Cardiac muscle cell (in vitro differentiated cells and primary cell): ENCODE measurements at places on chromosomes 5 and 9. TPM values are rescaled to one million over a fixed set of nuclear protein-coding genes. Genes with fewer than 3 reads are reported as not detected.

The PRLR gene
- 0.06 and 0.46 TPM in 2 replicates for total RNA-seq

The SH2D3C gene
- 3.5 and 9.9 TPM in 2 replicates for total RNA-seq

The LRRC70 gene
- 0.14 and 0.54 TPM in 2 replicates for total RNA-seq

The ENHO gene
- total RNA-seq: 3.9 and 7.6 TPM in 2 replicates

The NUDT12 gene
- total RNA-seq: 9.1 and 18.3 TPM in 2 replicates

The IFNA21 gene
- total RNA-seq: not detected in 2 replicates

The SARDH gene
- total RNA-seq: 10.8 and 16.9 TPM in 2 replicates

The NTRK2 gene
- 1.3 and 2.5 TPM in 2 replicates for total RNA-seq

The SLC35D2 gene
- total RNA-seq: 22.1 and 25.7 TPM in 2 replicates

The LCN15 gene
- total RNA-seq: 0.32 and 0.77 TPM in 2 replicates

The WDR31 gene
- total RNA-seq: 2.2 and 4.1 TPM in 2 replicates

The SLC46A2 gene
- not detected in 2 replicates for total RNA-seq

The WDR38 gene
- not detected in 2 replicates for total RNA-seq

The MZB1 gene
- total RNA-seq: 2.3 and 5.3 TPM in 2 replicates

The MLANA gene
- not detected in 2 replicates for total RNA-seq

The RANBP17 gene
- 16.8 and 20.0 TPM in 2 replicates for total RNA-seq

DNA sequence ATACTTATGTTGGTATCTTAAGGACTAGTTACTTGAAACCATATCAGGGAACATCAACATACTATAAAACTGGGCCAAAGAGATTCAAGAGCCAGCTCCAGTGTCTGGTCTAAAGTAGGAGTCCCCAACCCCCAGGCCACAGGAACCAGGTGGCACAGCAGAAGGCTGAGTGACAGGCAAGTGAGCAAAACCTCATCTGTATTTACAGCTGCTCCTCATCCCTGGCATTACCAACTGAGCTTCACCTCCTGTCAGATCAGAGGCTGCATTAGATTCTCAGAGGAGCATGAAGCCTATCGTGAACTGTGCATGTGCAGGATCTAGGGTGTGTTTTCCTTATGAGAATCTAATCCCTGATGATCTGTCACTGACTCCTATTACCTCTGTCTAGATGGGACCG lies 581.6 kb upstream of the CDH9 start:
- no peak for DNase-seq

DNA sequence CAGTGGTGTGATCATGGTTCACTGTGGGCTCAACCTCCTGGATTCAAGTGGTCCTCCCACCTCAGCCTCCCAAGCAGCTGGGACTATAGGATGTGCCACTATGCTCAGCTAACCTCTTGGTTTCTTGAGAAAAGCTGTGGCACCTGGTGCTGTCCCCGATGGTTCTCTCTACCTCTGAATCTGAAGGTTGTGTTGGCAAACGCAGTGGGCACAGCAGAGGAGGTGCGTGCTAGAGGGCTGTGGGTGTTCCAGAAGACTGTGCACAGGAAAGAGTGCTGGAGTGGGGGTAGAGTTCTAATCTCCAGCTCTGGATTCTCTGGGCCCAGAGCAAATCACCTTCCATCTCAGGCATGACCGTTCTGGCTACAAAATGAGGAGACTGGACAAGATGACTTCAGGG lies 12.5 kb downstream of the RGS3 start:
- DNase-seq: no peak

DNA sequence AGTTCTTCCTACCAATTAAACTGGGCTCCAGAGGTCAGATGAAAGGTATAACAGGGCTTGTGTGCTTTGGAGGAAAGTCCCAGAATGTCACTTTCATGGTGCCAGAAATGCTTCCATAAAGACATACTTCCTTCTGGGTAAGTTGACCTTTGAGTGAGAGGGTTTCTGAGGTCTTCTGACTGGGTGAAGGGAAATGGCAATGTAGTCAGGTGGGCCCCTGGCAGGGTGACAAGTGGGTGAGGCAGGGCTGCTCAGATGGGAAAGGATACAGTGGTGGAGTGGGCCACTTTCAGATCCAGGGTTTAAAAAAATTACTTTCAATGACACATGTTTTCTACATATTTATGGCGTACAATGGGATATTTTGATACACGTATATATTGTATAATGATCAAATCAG lies 136.5 kb upstream of the PITX1 start:
- no peak for DNase-seq

GRCh38 chr5:148827723-148828122 lies 1.3 kb downstream of the ADRB2 start:
- no peak for DNase-seq

GRCh38 chr5:127891942-127892341 lies 188.8 kb downstream of the CCDC192 start:
- DNase-seq: peak; percentile 23

DNA sequence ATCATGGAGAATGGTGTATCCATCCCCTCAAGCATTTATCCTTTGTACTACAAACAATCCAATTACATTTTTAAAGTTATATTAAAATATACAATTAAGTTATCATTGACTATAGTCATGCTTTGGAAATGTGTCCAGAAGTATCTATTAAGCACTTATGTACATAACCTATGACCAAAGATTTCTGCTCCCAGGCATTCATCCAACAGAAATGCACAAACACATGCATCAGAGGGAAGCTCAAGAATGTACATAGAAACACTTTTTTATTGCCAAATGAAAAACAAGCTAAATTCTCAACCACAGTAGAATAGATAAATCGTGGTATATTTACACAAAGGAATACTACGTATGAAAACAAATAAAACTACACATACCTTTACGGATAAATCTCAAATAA lies 700.5 kb upstream of the ZNF608 start:
- DNase-seq: peak; percentile 74

DNA sequence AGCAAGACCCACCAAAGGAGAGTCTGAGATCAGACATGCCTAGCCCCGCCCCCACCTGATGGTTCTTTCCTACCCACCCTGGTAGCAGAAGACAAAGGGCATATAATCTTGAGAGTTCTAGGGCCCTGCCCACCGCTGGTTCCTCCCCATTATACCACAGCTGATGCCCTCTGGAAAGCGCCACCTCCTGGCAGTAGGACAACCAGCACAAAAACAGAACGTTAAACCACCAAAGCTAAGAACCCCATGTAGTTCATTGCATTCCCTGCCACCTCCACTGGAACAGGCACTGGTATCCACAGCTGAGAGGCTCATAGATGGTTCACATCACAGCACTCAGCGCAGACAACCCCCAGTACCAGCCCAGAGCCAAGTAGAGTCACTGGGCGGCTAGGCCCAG lies 81.2 kb upstream of the TRPC7 start:
- DNase-seq: no peak

- peak; percentile 21 for DNase-seq
Observed at GRCh38 chr5:181217803-181218062, 5.3 kb upstream of the TRIM41 start.

- DNase-seq: no peak
Observed at GRCh38 chr9:115551396-115551795, 433.4 kb upstream of the TNC start.

- DNase-seq: peak; percentile 34
Observed at GRCh38 chr9:136994888-136995230, 1.5 kb downstream of the CLIC3 start.

DNA sequence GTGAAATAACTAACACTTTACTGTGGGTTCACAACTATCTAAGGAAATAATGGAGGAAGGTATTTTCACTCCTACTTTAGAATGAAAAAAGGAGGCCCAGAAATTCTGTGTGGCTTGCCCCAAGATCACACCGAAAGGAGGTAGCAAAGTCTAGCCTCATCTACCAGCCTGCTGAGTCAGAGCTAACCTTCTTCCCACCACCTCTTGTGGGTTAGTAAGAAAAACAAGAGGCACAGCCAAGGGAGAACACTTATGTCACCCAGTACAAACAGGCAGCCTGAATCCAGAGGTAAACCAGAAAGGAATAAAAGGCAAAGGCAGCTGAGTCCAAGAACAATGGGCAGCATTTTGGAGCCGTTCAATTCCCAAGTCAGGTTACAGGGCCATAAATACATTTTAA lies 91.9 kb upstream of the RASEF start:
- no peak for DNase-seq

- DNase-seq: no peak
Observed at GRCh38 chr9:37026113-37026930, 7.7 kb downstream of the PAX5 start.

- DNase-seq: no peak
Observed at GRCh38 chr5:155689406-155689805, 637.6 kb upstream of the SGCD start.

DNA sequence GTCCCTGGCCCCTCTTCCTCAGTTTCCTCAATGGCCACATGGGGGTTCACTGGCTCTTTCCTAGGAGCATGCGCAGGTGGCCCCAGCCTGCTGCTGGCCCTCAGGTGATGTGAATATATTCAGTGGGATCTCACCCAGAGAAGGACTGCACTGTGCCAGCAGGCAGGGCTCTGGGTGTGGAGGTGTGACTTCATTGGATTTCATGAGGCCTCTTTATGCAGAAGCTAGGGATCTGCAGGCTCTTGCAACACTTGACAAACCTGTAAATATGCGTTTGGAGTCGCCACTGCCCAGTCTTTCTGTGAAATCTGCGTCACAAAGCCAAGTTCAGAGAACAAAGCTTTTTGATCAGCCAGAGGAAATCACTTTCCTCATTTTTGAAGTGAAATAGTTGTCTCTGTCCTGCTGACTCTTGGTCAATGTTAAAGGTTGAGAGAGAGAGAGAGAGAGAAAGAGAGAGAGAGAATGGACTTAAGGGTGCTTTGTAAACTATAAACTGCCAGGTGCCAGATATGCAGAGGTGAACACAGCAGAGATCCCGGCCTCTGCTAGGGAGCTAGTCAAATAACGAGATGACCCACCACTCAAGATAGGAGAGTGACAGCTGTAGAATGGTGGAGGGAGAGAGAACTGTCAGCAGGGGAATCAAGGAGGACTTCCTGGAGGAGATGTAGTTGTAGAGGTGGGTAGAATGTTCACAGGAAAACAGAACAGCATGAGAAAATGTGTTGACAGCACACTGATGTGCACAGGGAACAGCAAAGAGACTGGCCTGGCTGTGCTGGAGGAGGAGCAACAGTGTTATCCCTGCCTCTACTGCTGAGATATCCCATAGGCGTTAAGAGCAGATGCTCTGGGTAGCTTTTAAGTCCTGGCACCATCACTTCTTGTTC lies 167.0 kb upstream of the ZNF618 start:
- DNase-seq: no peak

DNA sequence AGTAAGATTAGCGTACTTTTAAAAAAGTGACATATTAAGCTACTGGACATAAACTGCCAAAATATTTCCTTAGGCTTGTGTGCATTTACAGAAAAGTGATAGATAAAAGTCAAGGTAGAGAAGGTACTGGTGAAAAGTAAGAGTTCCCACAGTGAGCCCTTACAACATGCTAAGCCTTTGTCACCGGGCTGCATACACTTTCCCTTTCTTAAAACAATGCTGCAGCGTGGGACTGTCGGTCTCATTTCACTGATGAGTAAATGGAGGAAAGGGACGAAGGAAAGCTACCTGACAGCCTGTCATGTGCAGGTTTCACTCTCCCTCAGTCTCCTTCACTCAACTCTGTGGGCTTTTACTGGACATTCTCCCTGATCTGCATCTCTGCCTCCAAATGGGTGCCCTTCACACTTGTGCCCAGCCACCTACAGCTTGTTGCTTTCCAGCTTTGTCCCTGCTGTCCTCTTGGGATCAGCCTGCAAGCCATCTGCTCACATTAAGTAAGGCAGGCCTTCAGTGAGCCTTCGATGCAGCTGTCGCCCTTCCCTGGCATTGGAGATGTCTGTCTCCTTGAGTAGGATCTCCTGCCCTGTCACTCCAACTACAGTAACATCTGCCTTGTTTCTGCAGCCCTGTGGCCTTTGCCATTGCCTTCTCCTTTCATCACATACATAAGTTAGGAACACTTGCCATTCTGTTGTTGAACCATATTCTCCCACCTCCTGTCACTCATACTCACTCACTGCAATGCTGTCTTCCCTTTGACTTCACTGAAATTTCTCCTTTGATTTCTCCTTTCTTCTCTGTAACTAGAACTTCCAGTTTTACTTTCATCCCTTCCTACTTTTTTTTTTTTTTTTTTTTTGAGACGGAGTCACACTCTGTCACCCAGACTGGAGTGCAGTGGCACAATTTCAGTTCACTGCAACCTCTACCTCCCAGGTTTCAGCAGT lies 9.3 kb upstream of the ROPN1L start:
- DNase-seq: no peak

DNA sequence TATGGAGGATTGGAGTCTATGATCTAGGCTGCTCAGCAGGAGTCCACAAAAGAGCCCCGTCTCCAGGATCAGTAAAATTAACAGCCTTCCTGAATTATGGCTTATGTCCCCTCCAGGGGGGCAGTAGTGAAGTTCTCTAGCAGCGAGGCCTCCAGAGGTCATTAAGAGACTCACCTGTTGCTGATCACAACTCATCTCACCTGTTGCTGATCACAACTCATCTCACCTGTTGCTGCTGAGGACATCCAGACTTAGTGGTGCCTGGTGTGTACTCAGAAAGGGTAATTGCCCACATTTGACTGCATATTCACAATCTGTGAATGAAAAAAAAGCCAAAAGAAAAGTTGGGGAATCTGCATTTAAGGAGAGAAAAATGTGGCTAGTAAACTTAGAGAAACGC lies 129.5 kb downstream of the SMARCA2 start:
- DNase-seq: no peak

DNA sequence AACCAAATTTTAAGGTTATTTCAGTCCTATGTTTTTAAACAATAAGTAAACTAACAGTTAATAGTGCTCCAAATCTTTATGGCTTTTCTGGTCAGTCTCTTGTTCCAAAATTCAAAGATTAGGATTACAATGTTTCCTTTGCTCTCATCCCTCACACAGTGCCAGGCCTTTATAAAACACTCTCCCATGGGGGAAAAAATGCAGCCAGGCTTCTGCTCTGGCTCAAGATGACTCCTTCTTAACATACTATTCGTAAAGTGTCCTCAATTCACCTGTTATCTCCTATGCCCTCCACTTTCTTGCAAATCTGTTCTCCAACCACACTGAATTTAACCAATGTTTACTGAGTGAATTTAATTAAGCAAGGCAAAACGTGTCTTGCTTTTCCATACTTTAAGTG lies 1.4 kb downstream of the CEP120 start:
- no peak for DNase-seq

GRCh38 chr5:107408564-107408963 lies 262.2 kb downstream of the EFNA5 start:
- no peak for DNase-seq

DNA sequence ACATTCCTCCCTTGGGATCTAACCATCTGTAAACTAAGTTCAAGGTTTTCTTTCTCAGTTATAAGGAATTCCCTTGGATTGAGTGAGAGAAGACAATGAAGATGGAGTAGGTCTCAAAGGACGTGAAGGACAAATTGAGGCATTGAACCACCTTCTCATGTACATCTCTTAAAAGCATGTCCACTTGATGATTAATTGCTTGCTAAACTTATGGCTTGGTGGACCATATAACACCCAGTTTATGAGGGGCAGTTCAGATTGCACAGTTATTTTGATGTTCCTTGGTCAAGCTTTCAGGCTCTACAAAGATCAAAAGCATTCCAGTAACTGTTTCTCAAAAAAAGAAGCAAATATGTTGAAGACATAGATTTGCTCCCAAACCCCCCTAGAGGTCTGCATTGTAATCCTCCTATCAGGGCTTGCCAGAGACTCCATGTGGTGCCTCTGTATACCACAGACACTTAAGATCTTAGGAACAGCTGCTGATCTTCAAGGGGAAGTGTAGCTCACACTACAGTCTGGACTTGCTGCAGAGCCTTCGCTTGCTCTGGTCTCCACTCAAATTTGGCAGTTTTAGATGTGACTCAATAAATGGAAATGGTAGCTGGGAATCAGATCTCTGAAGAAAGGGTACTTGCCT lies 56.9 kb upstream of the ALDH1A1 start:
- DNase-seq: no peak

GRCh38 chr5:169286572-169287300 lies 14.2 kb downstream of the SLIT3 start:
- no peak for DNase-seq

- DNase-seq: no peak
Observed at GRCh38 chr5:88761939-88762338, 121.0 kb downstream of the MEF2C start.

- peak; percentile 71 for DNase-seq
Observed at GRCh38 chr9:94014066-94014654, 59.0 kb upstream of the BARX1 start.
